ENCODE measurements at places on chromosomes 16 and 17.

GRCh38 chr16:49632086-49632794 lies 223.7 kb downstream of the ZNF423 start:
- no peak for DNase-seq

GRCh38 chr16:11642765-11643116 lies 25.5 kb upstream of the SNN start:
- DNase-seq, result no peak

DNA sequence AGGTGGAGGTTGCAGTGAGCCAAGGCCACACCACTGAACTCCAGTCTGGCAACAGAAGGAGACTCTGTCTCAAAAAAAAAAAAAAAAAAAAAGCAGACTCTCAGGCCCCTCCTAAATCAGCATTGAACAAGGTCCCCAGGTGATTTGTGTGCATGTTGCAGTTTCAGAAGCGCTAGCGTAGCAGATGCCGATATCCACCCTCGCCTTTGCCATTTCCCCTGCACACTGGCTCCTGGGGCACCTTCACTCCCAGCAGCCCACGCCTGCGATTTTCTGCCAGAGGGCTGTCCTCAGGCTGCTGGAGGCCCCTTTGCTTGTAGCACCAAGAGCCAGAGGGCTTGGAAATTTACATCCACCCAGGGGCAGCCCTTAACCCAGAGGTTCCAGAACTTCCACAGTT lies 95.6 kb downstream of the WSCD1 start:
- no peak for DNase-seq

- no peak for DNase-seq
These were observed 67.9 kb downstream of the PRMT7 start for GRCh38 chr16:68378436-68379415.

DNA sequence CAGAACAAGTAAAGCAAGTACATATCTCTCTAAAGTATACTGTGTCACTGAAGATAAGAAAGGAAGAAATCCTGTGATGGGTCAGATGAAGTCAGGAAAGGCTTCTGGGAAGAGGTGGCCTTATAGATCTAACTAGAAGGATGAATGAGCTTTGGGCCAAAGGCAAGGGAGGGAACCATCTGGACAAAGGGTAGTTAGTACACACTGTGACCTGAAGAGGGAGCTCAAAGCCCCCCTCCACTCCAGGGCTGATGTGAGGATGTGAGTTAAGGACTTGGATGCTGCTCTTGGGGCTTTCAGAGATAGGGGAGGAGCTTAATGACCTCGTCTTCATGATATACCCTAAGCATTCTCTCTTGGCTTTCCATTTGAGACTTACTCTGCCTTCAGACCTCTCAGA lies 185.3 kb upstream of the CACNG3 start:
- no peak for DNase-seq

All from T-helper 9 cell (primary cell).